ENCODE measurements at places on chromosomes 3 and 15.

- peak; percentile 47 for DNase-seq
These were observed 36.1 kb downstream of the BNC1 start for GRCh38 chr15:83248151-83249029.

GRCh38 chr3:131957511-131957910 lies 77.3 kb downstream of the CPNE4 start:
- DNase-seq = no peak

- no peak for DNase-seq
These were observed 29.5 kb downstream of the PDE8A start for GRCh38 chr15:85011160-85011571.

DNA sequence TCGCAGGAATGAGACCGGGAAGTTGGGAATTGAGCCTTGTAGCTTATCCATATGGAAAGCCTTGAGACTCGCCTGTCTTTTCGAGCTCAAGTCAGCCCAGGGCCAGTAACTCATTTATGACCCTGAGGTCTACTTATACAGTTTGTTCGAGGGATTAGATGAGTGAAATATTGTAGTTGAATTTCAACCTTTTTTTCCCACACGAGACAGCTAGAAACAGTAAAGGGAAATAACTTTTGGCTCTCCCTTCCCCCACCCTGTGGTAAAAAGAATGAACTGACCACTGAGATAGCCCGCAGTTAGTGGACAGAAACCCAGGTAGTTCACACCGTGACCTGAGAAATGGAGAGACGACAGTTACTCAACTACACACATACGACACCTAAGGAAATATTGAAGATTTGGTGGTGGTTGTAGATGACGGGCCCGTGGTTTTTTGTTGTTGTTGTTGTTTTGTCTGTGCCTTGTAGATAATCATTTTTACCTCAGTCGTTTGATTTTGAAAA lies 841 bp downstream of the EIF3J start:
- no peak for DNase-seq

DNA sequence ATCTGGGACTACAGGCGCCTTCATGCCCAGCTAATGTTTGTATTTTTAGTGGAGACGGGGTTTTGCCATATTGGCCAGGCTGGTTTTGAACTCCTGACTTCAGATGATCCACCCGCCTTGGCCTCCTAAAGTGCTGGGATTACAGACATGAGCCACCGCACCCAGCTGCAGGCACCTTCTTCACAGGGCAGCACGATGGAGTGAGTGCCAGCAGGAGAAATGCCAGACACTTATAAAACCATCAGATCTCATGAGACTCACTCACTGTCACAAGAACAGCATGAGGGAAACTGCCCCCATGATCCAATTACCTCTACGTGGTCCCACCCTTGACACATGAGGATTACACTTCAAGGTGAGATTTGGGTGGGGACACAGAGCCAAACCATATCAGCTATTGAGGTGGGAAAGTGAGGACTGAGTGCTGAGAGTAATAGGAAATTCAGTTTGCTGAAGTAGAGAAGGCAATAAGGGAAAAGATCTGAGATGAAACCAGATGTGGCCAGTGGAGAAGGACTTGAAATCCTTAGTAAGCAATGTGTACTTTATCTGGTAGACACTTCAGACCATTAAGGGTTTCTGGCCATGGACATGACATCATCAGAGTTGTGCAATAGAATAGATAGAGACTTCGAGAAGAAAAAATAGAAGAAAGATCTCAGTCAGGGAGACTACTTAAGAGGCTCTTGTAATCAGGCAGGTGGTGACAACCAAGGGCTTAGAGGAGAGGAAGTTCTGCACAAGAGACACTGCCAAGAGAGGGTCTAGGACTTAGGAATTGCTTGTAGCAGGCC lies 18.1 kb upstream of the ATP13A5 start:
- no peak for DNase-seq

- no peak for DNase-seq
These were observed 101.9 kb upstream of the GALNT15 start for GRCh38 chr3:16072420-16073110.

- no peak for DNase-seq
These were observed 11.6 kb downstream of the CADPS start for GRCh38 chr3:62863648-62864047.

DNA sequence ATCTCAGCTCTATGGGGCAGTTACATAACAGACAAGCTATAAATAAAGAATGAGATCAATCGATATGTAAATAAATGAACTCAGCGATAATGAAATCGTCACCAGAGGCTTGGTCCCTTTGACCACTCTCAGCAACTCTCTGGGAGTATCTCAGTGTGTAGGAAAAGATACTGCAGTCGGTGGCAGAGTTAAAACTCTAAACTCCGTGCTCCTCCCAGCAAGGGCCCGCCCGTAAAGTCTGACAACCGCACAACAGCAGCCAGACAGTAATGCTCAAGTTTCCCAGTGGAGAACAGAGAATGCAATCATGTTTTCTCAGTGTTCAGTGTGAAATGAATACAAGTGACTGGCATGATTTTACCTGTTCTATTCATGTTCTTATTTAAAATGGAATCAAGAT lies 28.3 kb upstream of the IGF1R start:
- no peak for DNase-seq

DNA sequence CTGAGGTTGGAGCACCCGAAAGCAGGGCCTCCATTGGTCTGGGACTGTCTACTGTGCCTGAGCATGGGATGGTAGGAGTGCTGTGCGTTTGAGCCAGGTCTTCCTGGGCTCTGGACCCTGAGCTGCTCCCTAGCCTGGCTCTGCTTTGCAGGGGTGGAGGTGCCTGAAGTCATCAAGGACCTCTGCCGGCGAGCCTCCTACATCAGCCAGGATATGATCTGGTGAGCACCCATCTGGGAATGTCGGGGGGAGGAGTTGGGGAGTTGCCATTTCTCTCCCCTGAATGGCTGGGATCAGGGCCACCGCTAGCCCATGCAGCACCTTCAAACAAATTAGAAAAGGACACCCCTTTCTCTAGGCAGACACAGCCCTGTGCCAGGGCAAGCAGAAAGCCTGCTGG lies 20.7 kb downstream of the DUOX1 start:
- DNase-seq = no peak

DNA sequence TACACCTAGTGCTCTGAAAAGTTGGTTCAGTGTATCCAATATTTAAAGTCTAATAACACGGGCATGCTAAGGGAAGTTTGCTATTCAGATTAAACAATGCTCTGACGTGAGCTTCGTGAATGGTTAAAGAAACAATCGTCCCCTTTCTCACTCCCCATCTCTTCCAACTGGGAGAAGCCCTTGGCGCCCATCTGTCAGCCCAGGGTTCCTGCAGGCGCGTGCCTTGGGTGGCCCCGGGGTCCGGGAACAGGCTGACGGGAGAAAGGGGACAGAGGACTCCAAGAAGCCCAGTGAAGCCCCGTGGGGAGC lies 413 bp downstream of the SEC22C start:
- DNase-seq = peak; percentile 76

DNA sequence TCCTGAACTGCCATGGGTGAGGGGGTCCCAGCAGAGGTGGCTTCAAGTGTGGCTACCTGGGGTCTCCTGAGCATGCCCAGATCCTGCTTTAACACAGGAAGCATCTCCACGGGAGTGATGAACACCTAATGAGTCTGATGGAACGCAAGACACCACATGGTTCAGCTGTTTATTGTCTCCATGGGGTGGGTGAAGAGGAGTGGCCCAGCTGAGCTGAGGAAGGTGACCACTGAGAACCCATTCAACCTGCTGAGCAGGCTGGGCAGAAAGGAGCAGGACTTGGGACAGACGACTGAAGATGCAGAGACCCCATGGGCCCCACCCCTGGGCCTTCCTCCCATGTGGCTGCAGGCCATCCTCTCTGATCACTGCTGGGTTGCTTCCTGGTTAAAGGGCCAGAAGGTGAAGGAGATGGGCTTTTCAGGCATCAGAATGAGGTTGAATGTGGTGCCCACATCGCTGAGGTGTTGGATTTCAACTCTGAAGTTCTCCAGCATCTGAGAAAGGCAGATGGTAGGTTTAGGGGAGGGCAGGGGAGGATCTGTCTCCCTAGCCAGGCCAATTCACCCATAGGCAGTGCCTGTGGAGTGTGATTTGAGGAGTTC lies 29.7 kb downstream of the CYP11A1 start:
- no peak for DNase-seq

DNA sequence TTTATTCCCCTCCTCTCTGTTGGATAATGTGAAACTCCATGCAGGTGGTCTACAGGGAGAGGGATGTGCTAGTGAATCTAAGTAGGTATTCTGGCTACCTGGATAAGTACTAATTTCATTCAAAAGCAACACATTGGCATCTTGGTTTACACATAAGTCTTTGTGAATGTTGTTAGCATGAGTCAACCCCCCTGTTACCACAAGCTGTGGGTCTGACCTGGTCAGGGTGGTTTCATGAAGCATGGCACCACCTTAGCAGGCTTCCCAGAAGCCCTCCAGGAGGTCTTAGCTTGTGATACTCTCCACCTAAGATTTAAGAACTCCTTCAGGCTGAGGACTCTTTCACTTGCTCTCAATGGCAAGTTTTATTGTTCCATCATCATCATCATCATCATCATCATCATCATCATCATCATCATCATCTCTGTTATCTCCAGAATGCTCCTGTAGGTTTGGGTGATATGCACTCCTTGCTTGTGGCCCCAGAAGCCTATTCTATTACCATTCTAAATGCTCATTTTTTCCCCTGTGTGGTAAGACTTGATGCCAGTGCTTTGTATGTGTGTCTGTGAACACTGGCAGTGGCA lies 62.8 kb downstream of the EPHB1 start:
- no peak for DNase-seq

DNA sequence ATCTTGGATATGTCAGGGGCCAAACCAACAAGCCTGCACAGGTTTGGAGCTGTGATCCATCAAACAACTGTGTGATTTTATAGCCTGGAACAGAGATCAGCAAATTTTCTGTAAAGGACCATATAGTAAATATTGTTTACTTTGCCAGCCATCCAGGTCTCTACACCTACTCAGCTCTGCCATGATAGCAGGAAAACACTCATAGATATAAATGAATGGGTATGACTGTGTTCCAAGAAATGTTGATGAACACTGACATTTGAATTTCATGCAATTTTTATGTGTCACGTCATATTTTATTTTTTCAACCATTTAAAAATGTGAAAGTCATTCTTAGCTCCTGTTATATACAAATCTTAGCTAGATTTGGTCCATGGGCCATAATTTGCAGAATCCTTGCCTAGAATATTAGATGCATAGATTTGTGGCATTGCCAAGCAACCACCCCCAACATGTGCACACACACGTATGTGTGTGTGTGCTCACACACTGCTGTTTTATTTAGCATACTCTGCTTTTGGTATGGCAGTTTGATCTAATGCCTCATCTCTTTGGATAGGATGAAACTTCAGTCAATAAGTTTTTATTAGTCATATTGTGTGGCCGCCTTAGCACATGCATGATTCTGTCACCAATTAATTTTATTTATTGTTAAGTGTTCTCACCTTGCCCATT lies 6.4 kb downstream of the ATXN7 start:
- DNase-seq = no peak

All from NCI-H510A treated with DMSO at 0.1 percent for 48 hours (cell line).